ENCODE measurements at places on chromosomes 7 and 10.

DNA sequence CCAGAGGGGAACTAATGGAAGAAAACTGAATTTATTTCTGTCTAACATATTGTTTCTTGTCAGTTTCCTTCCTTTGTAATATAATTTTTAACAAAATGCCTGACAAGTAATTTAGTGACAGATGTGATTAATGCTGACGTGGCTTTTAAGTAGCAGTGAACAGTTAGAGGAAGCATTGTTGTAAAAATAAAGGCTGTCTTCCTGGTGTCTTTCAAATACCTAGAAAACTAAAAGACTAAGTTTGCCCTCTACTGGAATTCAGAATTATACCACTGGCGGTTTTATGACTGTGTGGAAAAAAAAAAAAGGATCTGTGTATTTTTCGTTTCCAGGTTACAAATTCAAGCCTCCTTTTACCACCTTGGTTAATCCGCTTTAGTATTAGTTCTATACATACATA lies 217.1 kb upstream of the DPP6 start:
- DNase-seq, result no peak

GRCh38 chr7:23275912-23276311 lies 23.2 kb upstream of the MALSU1 start:
- no peak for DNase-seq

GRCh38 chr10:109504401-109504800 lies 418.9 kb downstream of the XPNPEP1 start:
- DNase-seq, result no peak

- DNase-seq, result no peak
Measured at GRCh38 chr7:1340461-1341360, 108.0 kb downstream of the UNCX start.

DNA sequence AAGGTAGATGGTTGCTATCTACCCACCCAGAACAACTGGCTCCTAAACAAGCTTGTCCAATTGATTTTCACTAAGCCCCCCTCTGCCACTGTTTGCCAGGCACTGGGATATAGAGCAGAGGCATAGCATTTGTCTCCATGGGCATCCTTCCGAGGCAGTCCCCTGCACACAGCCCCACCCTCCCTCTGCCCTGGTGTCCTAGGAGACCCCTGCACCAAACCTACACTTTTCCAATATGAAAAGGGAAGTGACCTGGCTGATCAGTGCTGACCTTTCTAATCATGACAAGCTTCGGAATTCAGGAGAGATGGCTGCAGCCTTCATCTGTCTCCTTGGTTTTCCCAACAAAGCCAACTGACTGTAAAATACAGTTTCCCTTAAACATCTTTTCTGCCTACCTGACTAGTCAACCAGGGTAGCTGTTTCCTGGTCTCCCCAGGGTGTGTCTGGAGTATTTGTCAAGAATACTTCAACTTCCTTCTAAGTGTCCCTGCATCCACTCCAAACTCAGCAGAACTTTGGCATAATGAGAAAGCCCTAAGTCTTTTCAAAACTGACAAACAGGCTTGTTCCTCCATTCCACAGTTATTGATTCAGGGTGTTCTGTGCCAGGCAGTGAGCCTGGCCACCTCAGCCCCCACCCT lies 7.6 kb upstream of the SLC18A3 start:
- DNase-seq, result no peak

DNA sequence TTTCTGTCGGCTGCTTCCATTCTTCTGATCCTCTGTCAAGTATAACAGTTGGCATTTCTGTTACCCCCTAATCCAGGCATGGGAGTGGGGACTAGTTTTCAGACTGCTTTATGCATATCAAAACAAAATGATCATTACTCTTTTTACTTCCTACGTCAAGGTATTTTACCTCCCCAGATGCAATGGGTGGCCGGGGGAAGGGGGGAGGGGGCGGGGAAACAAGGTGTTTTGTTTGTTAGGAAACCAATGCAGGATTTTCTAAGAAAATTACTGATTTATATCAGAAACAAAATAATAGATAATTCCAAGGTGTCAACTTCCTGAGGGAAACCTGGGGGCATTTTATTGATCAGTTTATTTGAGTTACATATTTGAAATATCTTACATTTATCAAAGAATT lies 66.3 kb downstream of the NRF1 start:
- no peak for DNase-seq

DNA sequence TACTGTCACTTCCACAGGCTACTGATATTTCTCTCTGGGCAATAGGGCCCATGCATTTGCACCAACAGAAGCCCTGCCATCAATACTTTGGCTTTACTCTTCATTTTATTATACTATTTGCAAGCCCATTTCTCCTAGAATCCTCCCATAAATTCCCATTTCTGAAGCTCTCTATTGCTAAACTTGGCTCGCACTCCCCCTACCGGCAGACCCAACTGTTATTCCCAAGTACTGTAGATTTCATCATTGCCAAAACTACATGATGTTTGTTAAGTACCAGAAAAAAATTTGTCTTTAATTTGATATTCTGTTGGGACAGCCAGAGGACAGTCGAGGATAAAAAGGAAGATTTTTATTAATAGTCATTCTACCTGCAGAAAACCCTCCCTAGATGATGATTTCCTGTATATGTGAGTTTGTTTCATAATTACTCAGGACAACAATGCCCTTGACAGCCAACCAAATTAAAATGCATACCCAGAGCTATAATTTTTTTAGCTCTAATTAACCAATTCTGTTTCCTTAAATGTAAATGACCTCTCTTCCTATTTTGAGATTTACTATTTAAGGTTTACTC lies 298.6 kb downstream of the REEP3 start:
- peak; percentile 59 for DNase-seq

GRCh38 chr7:137937202-137937560 lies 64.7 kb downstream of the CREB3L2 start:
- peak; percentile 55 for DNase-seq

DNA sequence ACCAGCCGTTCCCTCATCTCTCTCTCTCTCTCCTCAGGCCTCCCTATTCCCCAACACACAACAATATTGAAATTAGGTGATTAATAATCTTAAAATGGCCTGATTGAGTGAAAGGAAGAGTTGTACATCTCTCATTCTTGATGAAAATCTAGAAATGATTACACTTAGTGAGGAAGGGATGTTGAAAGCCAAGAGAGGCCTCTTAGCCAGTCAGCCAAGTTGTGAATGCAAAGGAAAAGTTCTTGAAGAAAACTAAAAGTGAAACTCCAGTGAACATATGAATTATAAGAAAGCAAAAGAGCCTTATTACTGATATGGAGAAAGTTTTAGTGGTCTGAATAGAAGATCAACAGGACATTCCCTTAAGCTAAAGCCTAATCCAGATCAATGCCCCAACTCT lies 695.1 kb downstream of the GRID1 start:
- no peak for DNase-seq

DNA sequence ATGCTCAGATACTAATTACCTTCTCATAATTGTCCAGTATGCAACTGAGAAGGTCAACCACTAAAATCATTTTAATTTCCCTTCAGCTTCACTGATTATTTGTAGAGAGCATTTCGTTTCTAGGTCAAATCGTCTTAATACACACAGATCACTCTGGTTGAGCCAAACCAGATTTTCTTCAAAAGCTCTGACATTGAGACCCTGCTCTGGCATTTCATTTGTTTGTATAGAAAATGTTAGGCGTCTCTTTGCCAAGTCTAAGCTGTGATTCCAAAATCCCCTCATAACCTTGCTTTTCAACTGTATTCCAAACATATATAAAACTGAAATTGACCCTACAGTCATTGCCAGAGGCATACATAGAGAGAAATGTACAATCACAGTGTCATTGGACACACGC lies 520.0 kb downstream of the CNTNAP2 start:
- no peak for DNase-seq

DNA sequence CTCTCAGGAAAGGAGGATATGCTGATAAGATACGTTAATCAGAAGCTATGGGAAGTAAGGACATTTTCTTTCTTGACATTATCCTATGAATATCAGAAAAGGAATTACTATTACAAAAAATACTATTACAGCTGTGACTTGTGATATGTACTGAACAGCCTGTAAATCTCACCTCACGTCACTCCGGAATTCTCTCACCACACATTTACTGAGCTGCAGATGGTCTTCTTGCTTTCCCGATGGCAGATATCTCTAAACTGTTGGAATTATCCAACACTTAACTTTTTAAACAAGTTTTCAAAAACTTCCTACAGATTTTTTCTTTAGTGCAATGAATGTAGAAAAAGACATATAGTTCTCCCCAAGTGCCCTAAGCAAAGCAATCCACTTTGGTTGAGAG lies 313.4 kb downstream of the GPR37 start:
- DNase-seq, result no peak

DNA sequence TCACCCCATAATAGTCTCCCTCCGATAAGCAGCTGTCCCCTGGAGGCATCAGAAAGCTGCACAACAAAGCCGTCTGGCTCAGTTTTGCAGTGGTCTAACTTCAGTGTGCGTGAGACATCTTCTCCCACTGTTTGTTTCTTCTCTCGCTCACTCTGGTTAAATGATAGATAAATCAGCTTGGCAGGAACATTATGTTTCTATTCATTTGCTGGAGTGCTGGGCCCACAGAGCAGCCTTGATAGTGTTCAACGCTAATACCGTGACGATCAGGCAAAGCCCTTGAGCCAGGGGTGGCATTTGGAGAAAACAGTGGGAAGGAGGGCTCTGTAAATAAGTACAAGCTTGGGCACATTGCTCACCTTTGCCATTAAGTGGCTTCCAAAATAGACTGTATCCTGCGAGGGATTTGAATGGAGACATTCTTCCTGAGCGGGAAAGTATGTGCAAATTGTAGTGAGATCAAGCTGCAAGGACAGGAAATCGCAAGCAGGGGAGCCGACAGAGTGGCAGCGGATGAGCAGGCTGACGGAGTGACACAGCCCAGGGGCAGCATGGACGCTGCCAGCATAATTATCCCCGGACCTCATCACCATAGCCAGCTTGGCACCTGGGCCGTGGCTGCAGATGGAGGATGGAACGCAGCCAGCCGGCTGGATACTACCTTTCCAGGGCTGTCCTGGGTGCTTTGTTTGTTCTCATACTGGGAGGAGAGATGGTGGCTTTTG lies 256.8 kb upstream of the FZD8 start:
- no peak for DNase-seq

- no peak for DNase-seq
Measured at GRCh38 chr7:2945171-2945570, 98.5 kb downstream of the CARD11 start.

GRCh38 chr10:33005322-33006301 lies 47.6 kb upstream of the ITGB1 start:
- DNase-seq, result peak; percentile 98

DNA sequence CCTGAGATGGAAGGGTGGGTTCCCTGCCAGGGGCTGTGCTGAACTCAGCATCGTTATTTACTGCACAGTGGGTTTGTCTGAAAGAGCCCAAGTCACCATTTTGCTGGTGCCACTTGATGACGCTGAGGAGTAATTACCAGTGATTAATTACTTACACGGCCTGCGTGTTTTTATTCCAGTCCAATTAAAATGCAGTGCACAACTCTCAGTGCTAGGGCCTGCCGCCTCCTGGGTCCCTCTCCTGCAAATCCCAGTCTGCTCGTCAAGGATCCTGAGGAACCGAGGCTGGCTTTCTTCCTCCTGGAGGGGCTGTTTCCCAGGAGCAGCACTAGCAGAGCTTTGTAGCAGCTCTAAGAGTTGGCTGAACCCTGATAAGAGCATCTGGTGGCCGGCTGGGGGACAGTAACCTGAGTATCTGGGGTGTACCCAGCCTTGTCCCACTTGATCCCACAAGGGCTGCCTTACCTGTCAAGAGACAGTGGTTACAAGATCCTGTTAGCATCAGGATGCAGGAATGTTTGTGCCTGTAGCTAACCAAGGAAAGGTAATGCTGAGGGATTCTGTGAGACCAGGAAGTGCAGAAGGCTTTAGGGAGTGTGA lies 45.1 kb upstream of the LRRC4 start:
- no peak for DNase-seq

GRCh38 chr7:48658138-48658537 lies 266.2 kb upstream of the CDC14C start:
- DNase-seq, result no peak

DNA sequence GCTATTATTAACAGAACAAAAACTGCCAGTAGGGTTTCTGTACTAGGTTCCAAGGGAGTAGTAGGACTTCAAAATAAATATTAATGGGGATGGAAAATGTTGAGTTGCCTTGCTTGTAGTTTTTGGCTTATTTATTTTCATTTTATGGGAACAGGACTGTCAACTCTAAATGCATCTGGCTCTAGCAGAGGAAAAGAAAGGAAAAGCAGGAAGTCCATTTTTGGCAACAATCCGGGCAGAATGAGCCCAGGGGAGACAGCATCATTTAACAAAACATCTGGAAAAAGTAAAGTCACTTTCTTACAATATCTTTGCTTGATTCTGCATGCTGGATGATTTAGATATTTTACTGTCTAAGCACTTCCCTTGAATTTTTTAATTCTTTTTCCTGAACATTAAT lies 69.4 kb downstream of the NOC3L start:
- no peak for DNase-seq

DNA sequence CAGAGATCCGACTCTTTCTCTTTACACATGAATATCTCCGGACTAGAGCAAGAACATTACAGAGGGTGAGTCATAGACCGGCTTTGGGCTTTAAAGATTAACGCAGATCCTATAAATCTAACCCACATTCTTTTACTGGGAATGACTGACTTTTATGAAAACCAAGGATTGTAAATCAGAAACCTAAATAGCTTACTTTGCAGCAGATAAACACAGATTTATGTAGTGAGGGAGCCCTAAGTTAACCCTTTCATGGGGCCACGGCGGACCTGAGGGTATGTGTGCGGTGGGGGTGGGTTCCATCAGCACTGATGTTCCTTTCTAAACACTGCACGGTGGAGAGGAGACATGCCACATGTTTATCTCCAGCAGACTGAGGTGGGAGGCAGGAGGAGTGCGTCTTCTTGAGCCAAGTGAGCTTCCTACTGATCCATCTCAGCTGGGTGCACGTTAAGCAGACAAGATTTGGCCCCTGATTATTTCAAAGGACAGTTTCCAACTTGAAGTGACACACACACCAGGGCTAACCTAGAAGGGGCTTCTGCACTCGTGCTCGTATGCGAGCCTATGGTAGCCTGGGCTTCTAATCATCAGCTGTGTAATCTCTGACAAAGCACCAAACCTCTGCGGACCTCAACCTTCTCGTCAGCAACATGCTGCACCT lies 127.6 kb downstream of the WDR11 start:
- peak; percentile 12 for DNase-seq

DNA sequence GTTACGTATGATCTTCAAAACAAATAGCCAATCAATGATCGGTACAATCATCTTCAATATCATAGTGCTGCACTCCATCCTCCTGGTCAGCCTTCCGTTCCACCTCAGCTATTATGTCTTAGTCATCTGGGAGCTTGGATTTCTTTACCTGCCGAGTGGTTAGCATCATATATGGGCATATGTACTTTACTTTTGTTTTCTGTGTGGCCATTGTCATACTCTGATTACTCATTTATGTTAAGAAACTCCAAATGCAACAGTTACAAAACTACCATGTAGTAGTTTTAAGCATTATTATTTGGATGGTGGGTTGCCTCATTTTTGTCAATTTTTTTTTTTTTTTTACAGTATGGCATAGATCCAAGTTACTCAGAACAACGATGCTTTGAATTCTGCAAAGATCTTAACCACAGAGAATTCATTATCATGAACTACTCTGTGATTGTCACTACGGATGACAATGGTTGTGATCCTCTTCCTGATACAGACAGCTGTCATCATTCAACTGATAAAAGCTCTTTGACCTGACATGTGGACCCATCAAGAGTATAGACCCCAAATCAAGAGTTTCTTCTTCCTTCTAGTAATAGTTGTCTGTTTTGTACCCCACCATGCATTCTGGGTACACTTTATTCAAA lies 52.1 kb upstream of the NME8 start:
- DNase-seq, result no peak

GRCh38 chr7:114345494-114345893 lies 69.1 kb upstream of the FOXP2 start:
- no peak for DNase-seq

All from HFFc6 (cell line).